ENCODE measurements at places on chromosomes 5 and 9. TPM values are rescaled to one million over a fixed set of nuclear protein-coding genes. Genes with fewer than 3 reads are reported as not detected.

DNA sequence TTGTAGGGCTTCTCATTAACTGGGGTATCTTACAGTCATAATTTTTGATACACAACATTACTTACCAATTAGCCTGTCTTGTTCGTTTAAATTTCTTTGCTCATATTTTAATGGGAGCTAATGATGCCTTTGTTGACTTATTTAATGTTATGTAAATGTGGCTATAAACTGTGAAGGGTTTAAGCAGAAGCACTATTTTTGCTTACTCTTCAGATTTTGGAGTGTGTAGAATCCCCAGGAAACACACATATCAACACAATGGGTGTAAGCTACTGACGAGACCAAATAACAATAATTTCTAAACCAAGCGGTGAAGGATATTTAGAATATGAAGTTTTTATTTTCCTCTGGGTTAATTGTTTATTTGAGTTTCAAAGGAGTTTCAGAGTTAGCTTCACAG, 452.5 kb downstream of the EBF1 start:
- no peak for DNase-seq

GRCh38 chr9:36898431-36899020, 135.5 kb downstream of the PAX5 start:
- no peak for DNase-seq

Gene PDCD1LG2
- polyA plus RNA-seq, result 3.0 TPM

Gene GMCL2
- polyA plus RNA-seq, result not detected

- no peak for DNase-seq
Observed at GRCh38 chr9:125255781-125256391, 5.7 kb upstream of the GAPVD1 start.
